Lower lobe of right lung (tissue), 2 donors: ENCODE measurements at places on chromosomes 16 and 17. TPM values are rescaled to one million over a fixed set of nuclear protein-coding genes. Genes with fewer than 3 reads are reported as not detected.

Gene ZNF646
- total RNA-seq, result 23.1 TPM

Gene AATF
- 39.6 TPM for total RNA-seq

Gene CARHSP1
- total RNA-seq, result 89.0 TPM

Gene NTN1
- 7.8 TPM for total RNA-seq

Gene HLF
- 29.4 TPM for total RNA-seq

Gene CCT6B
- 1.5 TPM for total RNA-seq

Gene XAF1
- total RNA-seq, result 129 TPM

DNA sequence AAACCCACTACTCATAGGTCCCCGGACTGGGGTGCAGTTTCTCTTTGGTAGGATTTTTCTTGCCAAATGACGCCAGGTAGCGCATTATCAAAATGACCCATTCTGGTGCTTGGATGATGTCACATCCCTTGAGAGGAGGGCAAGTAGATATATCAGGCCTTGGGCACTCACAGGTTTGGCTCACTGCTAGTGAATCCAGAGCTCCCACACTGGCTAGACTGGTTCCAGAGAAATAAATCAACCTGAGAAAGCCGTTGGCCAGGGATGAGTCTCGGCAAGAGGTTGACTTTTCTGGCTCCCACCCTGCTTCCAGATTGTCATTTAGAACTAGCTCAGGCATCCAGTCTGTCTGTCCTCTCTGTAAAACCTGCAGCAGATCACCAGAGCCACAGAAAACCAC, 188.4 kb upstream of the MAF start:
- DNase-seq, result no peak

DNA sequence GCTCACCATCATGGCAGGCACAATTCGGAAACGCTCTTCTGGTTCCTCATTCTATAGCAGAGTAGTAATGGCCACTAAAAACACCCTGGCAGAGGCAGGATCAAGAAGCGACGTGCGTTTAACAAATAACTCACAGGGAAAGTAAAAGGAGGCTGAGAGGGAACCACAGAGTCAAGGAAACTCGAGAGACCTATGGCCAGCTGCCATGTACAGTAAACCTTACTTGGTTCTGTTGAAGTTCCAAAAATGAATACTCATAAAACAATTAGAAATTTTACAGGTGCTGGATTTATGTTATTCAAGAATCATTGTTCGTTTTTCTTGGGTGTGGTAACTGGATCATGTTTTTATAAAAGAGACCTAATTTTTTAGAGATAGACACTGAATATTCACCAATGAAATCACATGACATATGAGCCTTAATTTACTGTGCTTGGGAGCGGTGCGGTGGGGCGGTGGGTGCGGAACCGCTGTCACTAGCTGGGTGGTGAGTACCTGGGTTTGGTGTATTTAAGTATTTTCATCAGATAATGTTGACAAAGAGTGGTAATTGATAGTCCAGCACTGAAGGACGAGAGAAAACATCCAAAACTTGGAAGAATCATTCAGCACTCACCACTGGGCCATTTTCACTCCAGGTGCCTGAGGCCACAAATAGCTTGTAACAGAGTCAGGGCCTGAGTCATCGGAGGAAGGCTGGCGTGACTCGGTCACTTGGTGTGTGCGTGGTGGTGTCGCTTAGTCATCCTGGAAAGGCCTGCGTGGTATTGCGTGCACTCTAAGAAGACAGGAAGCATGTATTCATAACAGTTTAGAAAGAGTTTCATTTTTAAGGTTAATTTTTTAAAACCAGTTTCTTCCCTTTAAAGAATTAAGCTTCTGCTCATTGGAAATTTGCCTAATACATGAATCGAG, 135.4 kb upstream of the CHMP6 start:
- no peak for DNase-seq

GRCh38 chr17:66673668-66674276, 161.1 kb upstream of the CACNG5 start:
- DNase-seq, result no peak

GRCh38 chr16:51445250-51445649, 294.2 kb upstream of the SALL1 start:
- no peak for DNase-seq

- DNase-seq, result no peak
Measured at GRCh38 chr17:41657936-41658335, 30.7 kb upstream of the EIF1 start.

GRCh38 chr17:49029801-49030200, 32.6 kb downstream of the IGF2BP1 start:
- DNase-seq, result no peak
